ENCODE measurements at places on chromosomes 7 and 10.

- no peak for DNase-seq
Observed at GRCh38 chr10:125113691-125114371, 46.5 kb downstream of the CTBP2 start.

GRCh38 chr10:113965077-113965476, 78.6 kb upstream of the ADRB1 start:
- DNase-seq: no peak

DNA sequence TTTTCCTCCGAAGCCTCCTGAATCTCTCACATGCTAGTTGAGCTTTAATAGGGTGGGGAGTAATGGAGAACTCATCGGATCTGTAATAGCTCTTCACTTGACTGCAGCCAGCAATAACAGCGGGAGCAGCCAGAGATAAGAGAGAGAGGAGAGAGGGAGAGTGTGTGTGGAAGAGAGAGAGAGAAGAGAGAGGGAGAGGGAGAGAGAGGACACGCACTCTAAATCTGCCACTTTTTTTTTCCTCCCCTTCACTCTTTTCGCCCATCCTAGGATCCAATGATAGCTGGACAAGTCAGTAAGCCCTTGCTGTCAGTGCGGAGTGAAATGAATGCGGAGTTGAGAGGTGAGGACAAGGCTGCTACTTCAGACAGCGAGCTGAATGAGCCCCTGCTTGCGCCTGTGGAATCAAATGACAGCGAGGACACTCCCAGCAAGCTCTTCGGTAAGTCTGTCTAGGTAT, 107.9 kb downstream of the POU6F2 start:
- DNase-seq: peak; percentile 45

DNA sequence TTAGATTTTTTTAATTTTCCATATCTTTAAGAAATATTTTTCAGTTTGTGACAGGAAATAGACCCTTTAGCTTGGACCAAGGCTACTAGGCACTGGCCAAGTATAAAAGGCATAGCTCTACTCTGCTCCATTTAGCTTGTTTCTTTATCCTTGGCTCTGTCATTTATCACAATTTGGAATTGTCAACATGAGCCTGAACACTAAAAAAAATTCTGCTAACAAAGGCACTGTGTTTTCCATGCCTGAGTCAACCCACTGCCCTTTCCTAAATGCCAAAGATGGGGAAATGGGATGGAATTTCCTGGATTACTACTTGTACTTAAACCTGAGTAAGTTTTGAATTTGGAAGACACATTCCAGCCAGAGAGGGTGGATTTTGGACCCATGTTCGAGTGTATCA, 128.4 kb downstream of the NSUN6 start:
- DNase-seq: no peak

- no peak for DNase-seq
Observed at GRCh38 chr10:55867848-55868247, 493.2 kb downstream of the ZWINT start.

GRCh38 chr10:11699550-11700097, 42.6 kb upstream of the ECHDC3 start:
- no peak for DNase-seq
